ENCODE measurements at places on chromosomes 2 and 18.
A peak's percentile ranks its signal among the peaks of the same experiment; 100 is the strongest.

GRCh38 chr2:222656526-222657446 is 894 bp upstream of the FARSB start:
- DNase-seq, result no peak

- DNase-seq, result no peak
Observed at GRCh38 chr2:224022486-224022885, 16.6 kb downstream of the SERPINE2 start.

GRCh38 chr18:63207143-63207790 is 112.3 kb downstream of the BCL2 start:
- DNase-seq, result no peak

- no peak for DNase-seq
Observed at GRCh38 chr2:168787782-168788376, 14.6 kb upstream of the NOSTRIN start.

- DNase-seq, result no peak
Observed at GRCh38 chr2:239127513-239127912, 273.3 kb downstream of the HDAC4 start.

DNA sequence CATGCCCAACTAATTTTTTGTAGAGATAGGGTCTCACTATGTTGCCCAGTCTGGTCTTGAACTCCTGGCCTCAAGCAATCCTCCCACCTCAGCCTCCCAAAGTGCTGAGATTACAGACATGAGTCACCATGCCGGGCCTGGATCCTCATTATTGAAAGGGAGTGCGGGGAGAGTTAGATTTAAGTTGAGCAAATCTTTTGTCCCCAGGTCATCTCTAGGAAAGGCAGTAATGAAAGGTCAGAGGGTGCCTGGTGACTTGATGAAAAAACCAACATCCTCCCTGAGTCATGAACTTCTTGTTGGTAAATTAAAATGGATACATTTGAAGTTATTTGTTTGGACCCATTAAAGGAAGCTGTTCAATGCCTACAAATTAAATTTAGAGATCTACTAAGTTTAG is 25.1 kb downstream of the STAT4 start:
- no peak for DNase-seq

GRCh38 chr2:203025592-203025991 is 10.9 kb downstream of the NBEAL1 start:
- DNase-seq, result no peak

- no peak for DNase-seq
Observed at GRCh38 chr2:225739328-225739727, 339.8 kb downstream of the NYAP2 start.

- DNase-seq, result no peak
Observed at GRCh38 chr18:49094979-49095632, 144.3 kb upstream of the SMAD7 start.

DNA sequence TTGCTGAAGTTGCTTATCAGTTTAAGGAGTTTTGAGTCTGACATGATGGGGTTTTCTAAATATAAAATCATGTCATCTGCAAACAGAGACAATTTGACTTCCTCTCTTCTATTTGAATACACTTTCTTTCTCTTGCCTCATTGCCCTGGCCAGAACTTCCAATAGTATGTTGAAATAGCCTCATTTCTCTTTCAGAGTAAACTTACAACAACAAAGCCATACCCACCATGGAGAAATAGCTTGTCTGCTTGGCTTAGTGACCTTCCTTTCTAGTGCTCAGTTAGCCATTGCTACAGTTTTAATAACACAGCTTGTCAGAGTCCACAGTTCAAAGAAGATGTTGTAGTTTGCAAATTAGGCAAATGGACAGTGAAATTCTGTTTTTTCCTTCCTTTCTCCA is 228.0 kb downstream of the ETAA1 start:
- DNase-seq, result no peak

DNA sequence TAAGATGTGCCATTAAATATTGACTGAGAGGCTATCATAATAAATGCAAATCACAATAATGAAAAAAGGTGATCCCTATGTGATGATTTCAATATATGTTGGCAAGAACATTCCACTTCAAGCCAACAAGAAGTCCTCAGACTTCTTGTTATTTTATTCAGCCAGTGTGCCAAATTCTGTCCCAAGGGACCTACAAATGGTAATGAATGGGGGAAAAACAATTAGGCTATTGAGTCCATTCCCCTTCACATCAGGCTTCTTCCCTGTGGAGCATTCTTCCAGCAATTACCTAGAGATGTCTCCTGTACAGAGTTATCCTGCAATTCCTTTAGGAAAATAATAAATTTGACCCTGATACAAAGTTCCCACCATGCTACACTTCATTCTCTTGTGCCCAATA is 144.4 kb downstream of the PIEZO2 start:
- no peak for DNase-seq

DNA sequence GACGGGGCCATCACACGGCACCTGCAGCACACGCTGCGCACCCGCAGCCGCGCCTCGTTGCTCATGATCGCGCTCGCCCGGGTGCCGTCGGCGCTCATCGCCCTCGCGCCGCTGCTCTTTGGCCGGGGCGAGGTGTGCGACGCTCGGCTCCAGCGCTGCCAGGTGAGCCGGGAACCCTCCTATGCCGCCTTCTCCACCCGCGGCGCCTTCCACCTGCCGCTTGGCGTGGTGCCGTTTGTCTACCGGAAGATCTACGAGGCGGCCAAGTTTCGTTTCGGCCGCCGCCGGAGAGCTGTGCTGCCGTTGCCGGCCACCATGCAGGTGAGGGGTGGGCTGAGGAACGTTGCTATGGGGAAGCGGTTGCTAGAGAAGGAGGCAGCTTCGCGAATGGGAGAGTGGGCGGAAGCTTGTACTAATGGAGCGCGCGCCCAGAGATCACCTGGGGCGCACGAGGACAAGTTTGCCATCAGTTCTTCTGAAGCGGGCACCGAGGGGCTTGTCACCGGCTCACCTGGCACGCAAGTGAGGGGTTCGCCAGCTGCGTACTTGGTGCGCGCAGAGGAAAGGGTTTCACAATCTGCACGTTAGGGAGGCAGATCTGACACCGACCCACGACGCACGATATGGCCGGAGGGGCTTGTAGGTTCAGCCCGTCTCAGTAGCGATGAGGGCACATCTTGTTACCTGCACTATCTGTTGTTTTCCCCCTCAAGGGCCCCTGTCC is 45.6 kb downstream of the DDX18 start:
- DNase-seq, result no peak

GRCh38 chr2:207932106-207932505 is 93.2 kb downstream of the PLEKHM3 start:
- no peak for DNase-seq

DNA sequence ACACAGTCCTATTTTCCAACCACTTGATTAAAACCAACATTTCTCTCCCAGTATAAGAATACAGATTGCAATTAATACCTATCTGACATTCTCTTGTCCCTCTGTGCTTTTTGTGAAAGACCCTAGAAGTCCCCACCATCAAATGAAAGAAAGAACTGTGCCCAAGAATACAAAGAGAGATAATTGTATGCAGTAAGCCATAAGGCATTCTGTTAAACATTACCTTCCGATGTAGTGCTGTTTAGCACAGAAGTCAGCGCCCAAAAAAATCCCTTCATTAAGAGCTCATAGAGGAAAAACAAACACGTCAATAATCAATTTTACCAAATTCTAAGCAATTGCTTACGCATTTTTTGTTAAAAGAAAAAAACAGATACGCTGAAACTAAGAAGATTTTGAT is 41.1 kb downstream of the ZNF516 start:
- no peak for DNase-seq

DNA sequence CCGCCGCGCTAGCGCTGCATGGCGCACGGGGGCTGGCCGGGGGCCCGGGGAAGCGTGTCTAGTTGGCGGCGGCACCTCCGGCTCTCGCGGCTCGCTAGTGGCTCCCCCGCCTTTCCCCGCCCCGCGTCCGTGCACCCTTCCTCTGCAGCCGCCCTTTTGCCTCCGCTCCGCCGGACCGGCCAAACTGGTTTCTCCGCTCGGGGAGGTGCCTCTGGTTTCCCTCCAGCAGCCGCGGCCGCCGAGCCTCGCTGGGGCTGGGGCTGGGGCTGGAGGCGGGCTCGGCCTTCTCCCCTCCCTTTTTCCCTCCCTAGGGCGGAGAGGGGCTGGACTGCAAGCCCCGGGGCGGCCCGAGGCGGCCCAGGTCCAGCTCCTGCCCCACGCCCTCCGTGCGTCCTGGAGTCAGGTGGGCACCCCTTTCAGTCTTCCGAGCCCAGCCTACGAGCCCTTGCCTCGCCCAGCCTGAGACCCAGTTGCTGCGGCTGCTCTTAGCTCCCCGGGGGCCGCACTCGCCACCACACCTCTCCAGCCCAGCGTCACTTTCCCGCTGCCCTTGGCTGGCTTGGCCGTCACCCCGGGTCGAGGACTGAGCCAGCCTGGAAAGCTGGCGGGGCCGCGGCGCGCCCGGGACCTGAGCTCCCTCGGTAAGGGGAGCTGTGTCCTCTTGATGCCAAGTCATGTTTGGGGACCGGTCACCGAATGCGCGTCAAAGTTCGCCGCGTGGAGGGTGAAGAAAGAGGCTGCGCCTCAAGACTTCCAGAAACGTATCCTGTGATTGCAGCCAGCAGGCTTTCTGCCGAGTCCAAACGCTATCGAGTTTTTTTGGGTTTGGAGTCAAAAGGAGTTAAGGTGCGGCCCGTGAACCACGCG is at the start of gene ATP8B1:
Gene ATP8B1 (minus strand): TSS at position 213 of the 867 bp plus-strand sequence. CDS start 71,508 bp downstream, outside the sequence.
- peak; percentile 20 for DNase-seq

GRCh38 chr2:237765875-237766274 is 32.7 kb upstream of the RBM44 start:
- DNase-seq, result no peak

DNA sequence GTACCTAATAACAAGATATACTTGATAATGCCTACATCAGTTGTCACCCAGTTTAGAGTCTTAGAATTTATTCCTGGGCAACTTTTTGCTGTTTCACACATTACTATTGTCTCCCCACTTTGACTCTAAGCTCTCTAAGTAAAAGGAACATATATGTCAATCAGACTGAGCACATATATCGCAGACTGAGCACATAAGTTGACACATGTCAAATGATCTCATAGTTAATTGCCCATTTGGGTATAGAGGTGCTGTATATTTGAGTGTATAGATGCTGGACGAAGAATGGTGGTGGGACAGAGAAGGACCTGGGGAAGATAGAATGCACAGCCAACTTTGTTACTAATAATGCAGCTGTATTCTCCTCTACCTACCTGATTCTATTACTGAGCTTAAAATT is 746.0 kb upstream of the CDH2 start:
- DNase-seq, result no peak

DNA sequence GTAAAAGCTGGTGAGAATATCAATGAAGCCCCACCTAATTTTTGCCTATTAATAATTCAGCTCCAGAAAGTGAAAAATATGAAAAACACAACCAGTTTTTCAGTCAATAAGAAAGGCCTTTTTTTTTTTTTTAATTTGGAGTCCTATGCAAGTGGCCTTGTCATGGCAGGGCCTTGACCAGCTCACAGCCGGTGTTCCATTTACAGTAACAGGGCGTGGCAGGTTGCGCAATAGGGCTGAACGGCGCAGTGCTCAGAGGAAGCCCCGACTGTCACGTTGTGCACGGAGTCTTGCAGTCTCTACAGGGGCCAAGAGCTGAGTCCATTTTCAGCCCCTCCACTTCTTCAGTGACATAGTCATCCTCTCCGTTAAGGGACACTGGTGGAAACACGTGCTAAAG is 184.1 kb upstream of the FN1 start:
- no peak for DNase-seq

GRCh38 chr18:76258209-76258608 is 236.8 kb downstream of the ZNF516 start:
- no peak for DNase-seq

- DNase-seq, result no peak
Observed at GRCh38 chr2:168848225-168848624, 42.0 kb downstream of the SPC25 start.

GRCh38 chr18:70127359-70127758 is 78.1 kb downstream of the RTTN start:
- no peak for DNase-seq

DNA sequence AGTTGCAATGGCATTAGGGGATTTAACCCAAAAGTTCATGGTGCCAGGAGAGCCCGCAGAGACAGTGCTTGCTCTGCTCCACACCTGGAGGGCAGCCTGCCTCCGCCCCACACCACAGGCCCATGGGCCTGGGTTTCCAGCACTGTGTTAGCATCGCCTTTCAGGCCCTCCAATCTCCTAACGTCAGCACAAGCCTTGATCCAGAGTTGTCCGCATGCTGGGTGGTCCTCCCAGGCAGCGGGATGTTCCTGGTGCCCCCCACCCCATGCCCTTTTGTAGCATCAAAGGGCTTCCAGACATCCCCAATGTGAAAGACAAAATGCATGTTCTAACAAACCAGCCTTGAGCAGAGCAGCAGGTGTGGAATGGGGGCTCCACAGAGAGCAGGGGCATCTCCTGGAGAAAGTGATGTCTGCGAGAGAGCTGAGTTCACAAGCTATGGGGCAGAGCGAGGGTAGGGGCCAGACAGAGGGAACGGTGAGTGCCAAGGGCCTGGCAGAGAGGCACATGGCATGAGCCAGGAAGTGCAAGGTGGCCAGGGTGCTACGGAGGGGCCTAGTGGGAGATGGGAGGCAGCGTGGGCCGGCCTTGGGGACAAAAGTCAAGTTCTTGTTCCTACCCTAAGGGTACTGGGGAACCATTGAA is 119.2 kb downstream of the CYP26B1 start:
- no peak for DNase-seq

- DNase-seq, result no peak
Observed at GRCh38 chr2:80058562-80058961, 246.0 kb downstream of the LRRTM1 start.

DNA sequence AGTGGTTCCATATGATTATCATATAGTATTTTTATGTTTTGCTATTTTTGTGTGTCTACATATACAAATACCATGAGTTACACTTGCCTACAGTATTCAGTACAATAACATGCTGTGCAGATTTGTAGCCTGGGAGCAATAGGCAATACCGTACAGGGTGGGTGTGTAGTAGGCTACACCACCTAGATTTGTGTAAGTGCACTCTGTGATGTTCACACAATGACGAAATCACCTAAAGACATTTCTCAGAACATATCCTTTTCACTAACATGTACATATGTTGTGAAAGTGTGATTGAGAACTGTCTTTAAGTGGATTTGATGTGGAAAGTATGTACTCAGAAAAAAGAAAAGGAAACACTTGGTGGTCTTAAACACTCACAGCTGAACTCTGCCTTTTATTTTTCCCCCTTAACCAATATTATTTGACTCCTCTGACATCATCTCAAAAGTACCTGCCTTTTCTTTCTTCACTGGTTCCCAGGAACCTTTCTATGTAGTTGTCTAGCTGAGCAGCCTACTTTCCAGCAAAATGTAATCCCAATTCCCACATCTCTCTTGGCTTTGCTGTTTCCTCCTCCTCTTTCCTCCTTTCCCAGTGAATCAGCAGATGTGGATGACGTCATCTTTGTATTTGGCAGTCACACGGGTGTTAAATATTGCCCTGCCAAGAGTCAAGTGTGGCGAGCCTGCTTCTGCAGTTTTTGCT is 47.7 kb downstream of the OSBPL6 start:
- DNase-seq, result no peak
